Posterior vena cava (tissue), 2 donors: ENCODE measurements at places on chromosomes 1 and 21. TPM values are rescaled to one million over a fixed set of nuclear protein-coding genes. Genes with fewer than 3 reads are reported as not detected.

The AMY1C gene
- total RNA-seq, result not detected

DNA sequence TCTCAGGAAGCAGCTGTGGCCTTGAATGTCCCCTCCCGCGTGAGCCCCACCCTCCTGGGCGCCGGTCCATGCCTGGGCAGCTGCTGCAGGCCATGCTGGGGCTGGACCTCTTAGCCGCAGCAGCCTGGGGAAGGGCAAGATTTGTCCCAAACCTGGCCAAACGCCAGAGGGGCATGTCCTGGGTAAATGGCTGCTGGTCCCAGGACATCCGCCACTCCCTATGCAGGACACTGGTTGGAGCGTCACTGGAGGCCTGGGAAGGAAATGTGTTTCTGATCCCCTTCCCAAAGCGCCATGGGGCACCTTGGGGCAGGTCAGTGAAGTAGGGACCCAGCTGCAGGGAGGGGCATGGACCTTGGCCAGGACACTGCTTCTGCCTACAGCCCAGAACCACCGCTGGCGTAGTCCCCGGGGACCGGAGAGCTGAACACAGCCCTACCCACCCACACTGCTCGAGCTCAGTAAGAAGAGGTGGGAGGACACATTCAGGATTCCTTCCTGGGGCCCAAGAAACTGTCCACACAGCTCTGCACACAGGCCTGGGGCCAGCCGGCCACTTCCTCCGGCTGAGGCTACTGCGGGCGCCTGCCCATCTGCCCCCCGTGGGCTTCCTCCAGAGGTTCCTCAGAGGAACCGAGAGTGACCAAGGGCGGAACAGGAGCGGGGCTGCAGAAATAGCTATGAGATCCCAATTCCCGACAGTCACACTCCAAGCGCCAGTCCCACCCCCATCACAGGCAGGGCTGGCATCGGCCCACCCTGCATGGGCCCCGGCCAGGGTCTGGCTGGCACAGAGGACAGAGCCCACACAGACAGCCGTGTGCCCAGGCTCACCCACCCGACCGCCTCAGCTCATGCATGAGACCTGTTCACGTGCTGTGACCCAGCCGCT is 10.8 kb upstream of the PLEKHG5 start:
- DNase-seq, result peak; percentile 91

GRCh38 chr1:32012709-32013385 is 821 bp upstream of the KHDRBS1 start:
- no peak for DNase-seq

The IGSF9 gene
- 0.42 TPM for total RNA-seq

GRCh38 chr1:214455479-214455878 is 95.9 kb downstream of the PTPN14 start:
- DNase-seq, result no peak
